ENCODE measurements at places on chromosomes 5 and 9.

GRCh38 chr5:149422366-149423048, 43.4 kb upstream of the IL17B start:
- DNase-seq, result no peak

GRCh38 chr5:150500328-150500841, 7.5 kb upstream of the NDST1 start:
- DNase-seq, result no peak

DNA sequence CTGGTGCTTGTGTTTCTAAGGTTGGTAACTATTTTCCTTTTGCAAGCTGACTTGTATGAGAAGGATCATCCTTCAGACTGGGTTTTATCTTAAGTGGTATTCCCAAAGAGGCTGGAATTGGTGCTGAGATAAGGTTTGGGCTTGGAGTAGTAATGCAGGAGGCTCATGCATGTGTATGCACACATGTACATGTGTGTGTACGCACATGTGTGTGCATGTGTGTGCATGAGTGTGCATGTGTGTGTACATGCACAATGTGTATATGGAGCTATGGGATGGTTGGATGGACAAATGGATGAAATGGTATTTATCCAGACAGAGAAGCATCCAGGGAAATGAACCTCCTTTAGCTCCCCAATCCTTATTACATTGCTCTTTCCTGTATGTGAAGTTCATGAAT, 142.6 kb downstream of the CARTPT start:
- DNase-seq, result no peak

GRCh38 chr5:167833456-167833855, 458.0 kb upstream of the WWC1 start:
- DNase-seq, result no peak

- no peak for DNase-seq
Observed at GRCh38 chr5:15637886-15638285, 137.9 kb downstream of the FBXL7 start.

DNA sequence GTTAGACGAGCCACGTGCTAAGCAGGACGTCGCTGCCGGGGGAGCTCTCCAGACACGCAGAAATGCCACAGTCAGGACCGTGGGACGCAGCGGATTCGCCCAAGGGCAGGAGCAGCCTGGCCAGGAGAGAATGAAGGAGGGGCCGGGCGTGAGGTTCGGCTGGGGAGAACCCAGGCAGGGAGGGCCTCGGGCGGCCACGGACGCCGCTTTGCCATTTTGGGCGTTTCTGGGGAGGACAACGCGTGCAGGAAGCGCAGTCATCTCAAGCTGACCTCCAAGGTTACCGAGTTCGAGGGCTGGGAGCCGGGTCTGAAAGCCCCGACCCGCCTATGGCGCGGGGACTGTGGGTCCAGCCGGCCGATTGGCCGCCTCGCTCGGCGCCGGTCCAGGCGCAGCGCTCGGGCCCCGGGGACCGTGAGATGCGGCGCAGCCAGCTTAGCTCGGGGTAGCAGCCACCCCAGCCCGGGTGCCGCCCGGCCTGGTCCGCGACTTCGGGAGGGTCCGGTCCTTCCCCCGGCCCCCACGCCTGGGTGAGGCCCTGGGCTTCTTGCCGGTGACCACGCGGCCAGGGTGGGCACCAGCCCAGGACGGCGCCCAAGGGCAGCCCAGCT, 760 bp upstream of the MAN1B1 start:
- no peak for DNase-seq

- DNase-seq, result no peak
Observed at GRCh38 chr5:113678924-113679575, 165.6 kb downstream of the YTHDC2 start.

DNA sequence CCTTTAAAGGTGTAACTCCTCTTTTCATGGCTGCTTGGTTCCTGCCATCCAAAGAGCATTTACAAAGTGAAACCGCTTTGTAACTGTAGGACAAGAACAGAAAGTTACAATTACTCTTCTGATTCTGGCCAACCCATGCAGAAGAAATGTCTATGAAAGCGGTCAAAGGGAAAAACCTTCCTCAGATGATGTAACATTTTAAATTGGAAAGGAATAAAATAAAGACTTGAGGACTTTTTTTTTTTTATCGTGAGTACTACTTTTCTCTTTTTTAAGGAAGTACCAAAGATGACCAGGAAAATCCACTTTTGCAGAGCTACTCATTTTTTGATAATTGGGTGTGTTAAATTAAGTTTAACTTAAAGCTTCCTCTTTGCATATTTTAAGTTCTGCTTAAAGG, 13.0 kb upstream of the C9orf72 start:
- DNase-seq, result no peak

GRCh38 chr5:39906146-39906545, 481.4 kb upstream of the DAB2 start:
- DNase-seq, result no peak

GRCh38 chr5:138975098-138975847, 100.1 kb upstream of the LRRTM2 start:
- DNase-seq, result no peak

DNA sequence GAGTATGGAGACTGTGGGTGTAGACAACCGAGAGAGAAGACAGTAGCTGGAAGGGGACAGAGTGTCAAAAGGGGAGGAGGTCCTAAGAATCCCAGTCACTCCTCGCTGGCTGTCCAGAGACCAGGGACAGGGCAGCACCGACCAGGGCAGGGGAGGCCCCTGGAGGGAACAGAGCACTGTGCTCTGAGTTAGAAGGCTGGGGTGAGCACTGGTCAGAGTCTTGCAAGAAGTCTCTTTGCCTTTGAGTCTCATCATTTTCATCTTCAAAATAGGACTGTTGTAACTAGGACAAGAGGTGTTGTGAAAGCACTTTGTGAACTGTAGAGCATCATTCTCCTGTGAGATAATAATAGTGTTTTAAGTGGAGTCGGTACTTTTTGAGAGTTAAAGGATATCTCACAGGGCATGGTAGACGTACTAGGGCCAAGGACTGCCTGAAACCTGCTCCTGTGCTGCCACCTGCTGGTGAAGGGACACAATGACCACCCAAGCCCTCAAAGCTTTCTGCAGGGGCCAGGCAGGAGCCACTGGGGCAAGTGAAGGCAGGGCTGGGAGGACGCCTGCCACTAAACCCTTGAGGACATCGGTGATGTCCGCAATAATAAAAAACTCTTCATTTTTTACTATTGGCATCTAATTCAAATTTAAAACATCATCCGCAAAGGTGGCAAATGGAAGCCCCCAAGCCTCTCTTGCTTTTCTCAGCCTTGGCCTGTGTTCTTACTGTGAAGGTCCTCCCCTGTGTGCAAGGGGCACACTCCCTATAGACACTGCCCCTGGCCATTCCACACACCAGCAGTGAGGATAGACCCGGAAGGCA, 28.2 kb downstream of the SLC6A7 start:
- DNase-seq, result peak; percentile 54

DNA sequence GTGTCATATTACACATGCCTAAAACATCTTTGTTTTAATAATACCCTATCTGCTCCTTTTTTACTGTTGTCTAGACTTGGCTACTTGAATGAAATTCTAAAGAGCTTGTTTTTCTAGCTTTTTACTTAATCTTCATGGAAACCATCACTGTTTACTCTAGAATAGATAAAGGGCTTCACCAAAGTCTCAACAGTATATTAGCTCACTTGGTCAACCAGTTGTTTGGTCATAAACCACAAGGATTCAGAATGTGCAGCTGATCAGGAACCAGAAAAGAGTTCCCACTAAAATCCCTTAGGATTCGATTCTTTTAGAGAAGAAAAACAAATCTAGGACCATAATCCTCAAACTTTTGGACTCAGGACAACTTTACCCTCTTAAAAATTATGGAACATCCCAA, 38.0 kb downstream of the CDO1 start:
- no peak for DNase-seq

GRCh38 chr5:172006321-172007174, at the start of gene FBXW11:
Gene FBXW11 (minus strand): TSS chr5:172006638. CDS start chr5:172006502, 136 bp downstream.
- peak; percentile 88 for DNase-seq

DNA sequence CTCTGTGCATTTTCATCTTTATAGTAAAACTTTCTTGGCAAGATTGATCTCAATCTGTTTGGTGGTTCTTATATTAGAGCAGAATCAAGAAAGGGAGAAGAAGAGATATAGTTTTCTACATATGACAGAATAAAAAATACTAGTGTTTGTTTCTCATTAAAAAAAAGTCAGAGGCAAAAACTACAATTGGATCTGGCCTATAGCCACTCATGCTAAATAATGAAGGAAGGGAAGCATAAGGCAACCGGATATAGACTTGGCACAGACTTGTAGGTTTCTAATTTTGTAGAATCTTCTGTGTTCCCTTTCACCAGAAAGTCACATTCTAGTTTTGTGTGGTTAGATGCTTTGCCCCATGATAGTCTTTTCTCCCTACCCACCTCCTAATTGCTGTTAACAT, 306.2 kb downstream of the PIK3R1 start:
- DNase-seq, result no peak

DNA sequence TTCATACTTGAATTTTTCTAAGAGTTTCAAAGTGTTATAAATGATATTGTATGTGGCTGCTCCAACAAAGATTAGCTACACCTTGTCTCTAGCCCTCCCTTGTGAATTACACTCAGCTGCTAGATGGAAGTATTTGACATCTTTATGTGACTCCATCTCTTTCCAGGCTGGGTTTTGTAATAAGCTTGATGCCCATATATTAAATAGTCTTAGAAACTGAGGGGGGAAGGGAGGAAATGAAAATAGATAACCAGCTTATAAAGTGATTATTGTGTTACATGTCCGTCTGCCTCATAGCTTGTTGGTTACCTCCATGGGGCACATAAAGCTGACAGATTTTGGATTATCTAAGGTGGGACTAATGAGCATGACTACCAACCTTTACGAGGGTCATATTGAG, 63.4 kb downstream of the CD180 start:
- DNase-seq, result no peak

- no peak for DNase-seq
Observed at GRCh38 chr5:24103451-24104023, 541.2 kb downstream of the CDH10 start.

GRCh38 chr9:101469026-101469425, 33.5 kb upstream of the ALDOB start:
- no peak for DNase-seq

GRCh38 chr9:128497824-128498610, 6.5 kb upstream of the GLE1 start:
- DNase-seq, result no peak

DNA sequence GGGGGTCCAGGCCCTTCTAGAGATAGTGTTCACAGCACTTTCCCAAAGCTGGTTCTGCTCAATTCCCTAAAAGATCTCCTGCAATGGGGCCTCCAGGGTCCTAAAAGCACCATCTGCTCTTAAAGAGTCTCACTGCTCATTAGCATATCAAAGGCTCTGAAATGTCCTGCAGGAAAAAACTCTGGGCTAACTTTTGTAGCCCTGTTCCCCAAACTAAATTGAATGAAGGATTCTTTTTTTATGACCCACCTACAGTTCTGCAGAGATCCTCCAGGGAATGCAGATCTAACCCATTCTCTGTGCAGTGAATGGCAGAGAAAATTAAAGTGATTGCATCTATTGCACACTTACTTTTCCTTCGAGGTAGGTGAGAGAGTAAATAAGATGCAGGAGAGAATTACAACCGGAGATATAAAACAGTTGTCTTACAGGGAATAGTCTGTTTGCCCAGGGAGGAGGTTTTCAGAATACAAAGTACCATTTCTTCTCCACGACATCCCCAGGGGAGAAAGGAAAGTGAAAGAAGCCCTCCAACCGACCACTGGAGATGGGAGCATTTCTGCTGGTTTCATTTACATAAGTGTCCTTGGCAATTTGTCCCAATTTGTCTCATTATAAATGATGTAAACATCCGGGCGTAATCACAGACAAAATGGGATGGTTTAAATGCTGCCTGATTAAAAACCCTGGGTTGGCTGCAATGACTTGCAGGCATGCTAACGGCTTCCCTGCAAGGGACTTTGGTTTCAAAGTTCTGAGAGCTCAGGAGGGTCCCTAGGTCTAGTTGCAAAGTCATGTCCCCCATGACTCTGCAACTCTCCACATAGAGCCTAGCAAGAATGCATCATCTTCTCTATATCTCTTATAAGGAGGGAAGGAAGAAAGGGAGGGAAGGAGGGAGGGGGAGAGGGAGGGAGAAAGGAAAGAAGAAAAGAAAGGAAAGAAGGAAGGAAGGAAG, 114.0 kb downstream of the KCNIP1 start:
- DNase-seq, result no peak

DNA sequence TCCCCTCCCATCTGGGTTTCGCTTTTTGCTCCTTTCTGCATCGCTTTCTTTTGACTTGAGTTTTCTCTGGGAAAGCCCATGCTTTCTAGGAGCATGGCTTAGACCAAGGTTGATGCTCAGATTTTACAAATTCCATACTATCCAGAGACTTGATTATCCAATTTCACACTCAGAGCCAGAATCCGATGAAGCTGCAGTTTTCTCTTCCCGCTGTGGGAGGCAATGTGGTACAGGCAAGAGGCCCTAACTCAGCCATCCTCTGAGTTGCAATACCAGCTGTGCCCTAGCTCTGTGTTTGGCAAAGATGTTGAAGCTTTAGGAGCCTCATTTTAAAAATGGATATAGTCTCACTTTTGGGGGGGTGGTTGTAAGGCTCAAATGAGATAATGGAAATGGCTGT, 85.1 kb downstream of the BRINP1 start:
- DNase-seq, result no peak

DNA sequence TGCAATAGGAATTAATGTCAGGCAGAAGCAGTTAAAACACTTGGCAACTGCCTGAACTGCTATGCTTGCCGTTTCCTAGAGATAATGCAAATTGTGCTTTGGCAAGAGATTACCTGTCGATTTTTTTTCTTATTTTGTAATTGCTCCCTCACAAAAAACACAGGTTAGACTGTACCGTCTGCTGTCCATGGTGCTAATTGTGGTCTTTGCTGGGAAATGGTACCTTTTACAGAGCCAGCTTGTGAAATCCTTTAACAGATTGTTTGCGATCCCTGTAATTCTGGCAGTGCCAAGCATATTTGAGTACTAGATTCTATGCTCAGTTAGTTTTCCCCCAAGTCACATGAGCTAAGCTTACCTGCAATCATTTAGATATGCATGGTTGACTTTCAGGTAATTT, 2125.8 kb upstream of the WWC1 start:
- DNase-seq, result no peak

- DNase-seq, result no peak
Observed at GRCh38 chr9:79583952-79584654, 12.3 kb downstream of the TLE4 start.

- DNase-seq, result no peak
Observed at GRCh38 chr9:75858497-75859092, 31.9 kb upstream of the PCSK5 start.
